ENCODE measurements at places on chromosomes 7 and 10. TPM values are rescaled to one million over a fixed set of nuclear protein-coding genes. Genes with fewer than 3 reads are reported as not detected.

ITGA8 gene
- total RNA-seq: not detected

LBX1 gene
- total RNA-seq: not detected

SEMA3E gene
- 0.11 TPM for total RNA-seq

ITIH5 gene
- 4.2 TPM for total RNA-seq

AKR1C8 gene
- total RNA-seq: not detected

CHST3 gene
- total RNA-seq: 16.1 TPM

ZNF804B gene
- not detected for total RNA-seq

VWDE gene
- not detected for total RNA-seq

ABCB8 gene
- 34.9 TPM for total RNA-seq

MCU gene
- 20.8 TPM for total RNA-seq

ADO gene
- 17.5 TPM for total RNA-seq

FRMD4A gene
- total RNA-seq: 25.5 TPM

TAF3 gene
- total RNA-seq: 2.4 TPM

PAPSS2 gene
- total RNA-seq: 12.2 TPM

ZSWIM8 gene
- total RNA-seq: 85.6 TPM

PNLIPRP3 gene
- total RNA-seq: not detected

NME8 gene
- total RNA-seq: not detected

CLCN1 gene
- total RNA-seq: not detected

NUTM2A gene
- 3.9 TPM for total RNA-seq

IRF5 gene
- 0.22 TPM for total RNA-seq

ABCA13 gene
- under 0.01 TPM for total RNA-seq

RHBDD2 gene
- 39.7 TPM for total RNA-seq

LRIT1 gene
- not detected for total RNA-seq

UBE2D4 gene
- 1.6 TPM for total RNA-seq

STEAP4 gene
- under 0.01 TPM for total RNA-seq

NEURL1 gene
- total RNA-seq: 10.0 TPM

TMEM139 gene
- total RNA-seq: 1.7 TPM

SPDYE16 gene
- total RNA-seq: under 0.01 TPM

HOXA5 gene
- not detected for total RNA-seq

ZPBP gene
- total RNA-seq: not detected

UNCX gene
- total RNA-seq: not detected

SPACDR gene
- 0.87 TPM for total RNA-seq

RBM20 gene
- not detected for total RNA-seq

CPVL gene
- total RNA-seq: 11.4 TPM

IFIT3 gene
- total RNA-seq: 2.0 TPM
